ENCODE measurements at places on chromosomes 12 and 14.

- no peak for DNase-seq
Measured at GRCh38 chr12:68633614-68634558, 23.2 kb downstream of the RAP1B start.

DNA sequence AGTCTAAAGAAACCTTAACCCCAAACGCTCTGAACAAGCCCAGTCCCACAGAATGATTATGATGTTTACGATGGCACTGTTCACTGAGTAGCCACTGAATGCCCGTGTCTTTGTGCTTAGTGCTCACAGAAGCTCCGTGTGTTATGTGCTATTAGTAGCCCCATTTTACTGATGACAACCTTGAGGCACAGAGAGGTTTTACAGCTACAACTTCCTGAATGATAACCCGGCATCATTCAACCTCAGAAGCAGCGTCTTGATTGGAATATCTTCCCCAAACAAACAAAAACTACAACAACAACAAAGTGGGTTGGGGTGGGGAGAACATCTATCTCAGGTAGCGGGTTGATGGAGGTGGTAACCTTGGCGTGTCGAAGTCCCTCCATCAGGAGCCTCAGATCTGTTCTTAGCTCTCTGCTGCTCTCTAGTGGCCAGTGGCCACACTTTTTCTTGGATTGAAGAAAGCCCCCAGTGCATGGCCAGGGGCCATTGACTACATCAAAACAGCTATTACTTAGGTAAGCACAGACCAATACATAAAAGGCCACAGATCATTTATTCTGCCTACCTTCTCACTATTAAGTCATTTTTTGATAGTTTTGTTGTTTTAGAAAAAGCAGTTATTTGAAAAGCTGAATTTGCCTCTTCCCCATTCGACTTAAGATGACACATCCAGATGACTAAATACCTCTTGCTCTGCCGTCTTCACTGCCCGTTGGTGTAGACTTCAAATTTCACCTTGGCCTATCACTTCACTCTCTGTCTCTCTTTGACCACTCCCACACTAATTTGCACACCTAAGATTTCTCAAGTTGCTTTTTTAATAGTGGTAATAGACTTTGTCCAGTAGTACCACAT, 376.9 kb downstream of the GALC start:
- no peak for DNase-seq

DNA sequence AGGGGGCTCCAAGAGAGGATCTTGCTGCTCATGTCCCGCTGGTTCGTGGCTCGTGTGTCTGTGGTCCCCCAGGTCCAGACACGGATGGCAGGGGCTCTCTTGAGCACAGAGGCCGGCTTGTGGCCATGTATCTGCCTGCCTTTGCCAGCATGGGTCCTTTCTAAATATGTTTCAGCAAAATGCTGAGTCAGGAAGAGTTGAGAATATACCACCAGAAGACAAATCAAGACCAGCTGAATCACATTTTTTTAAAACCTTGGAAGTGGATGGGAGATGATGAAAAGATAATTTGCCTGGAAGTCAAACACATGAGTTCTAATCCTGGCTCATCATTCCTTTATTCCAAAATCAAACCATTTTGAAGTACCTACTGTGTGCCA, 58.0 kb downstream of the NUAK1 start:
- DNase-seq, result no peak

- DNase-seq, result no peak
Measured at GRCh38 chr12:125132698-125133400, 67.6 kb downstream of the AACS start.

- no peak for DNase-seq
Measured at GRCh38 chr12:15721316-15722115, 67.7 kb downstream of the EPS8 start.

GRCh38 chr14:34175574-34175973, 224.7 kb upstream of the EGLN3 start:
- DNase-seq, result no peak

- no peak for DNase-seq
Measured at GRCh38 chr14:72745991-72746980, 147.6 kb downstream of the DPF3 start.

DNA sequence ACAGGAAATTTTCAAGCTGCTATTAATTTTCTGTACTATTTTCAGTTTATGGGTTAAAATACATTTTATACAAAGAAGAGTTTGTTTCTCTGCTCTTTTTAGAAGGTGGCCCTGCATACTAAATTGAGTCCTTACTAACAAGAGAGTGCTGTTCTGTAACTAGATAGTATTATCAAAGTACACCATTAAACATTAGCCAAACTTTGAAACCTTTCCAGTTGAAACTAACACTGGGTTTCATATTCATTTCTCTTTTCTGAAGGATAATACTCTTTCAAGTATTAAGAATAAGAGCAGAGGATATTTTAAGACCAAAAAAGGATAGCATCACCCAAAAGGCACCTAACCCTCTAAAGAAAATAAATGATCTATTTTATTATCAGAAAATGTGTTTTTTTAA, 47.2 kb downstream of the PEBP1 start:
- DNase-seq, result no peak

DNA sequence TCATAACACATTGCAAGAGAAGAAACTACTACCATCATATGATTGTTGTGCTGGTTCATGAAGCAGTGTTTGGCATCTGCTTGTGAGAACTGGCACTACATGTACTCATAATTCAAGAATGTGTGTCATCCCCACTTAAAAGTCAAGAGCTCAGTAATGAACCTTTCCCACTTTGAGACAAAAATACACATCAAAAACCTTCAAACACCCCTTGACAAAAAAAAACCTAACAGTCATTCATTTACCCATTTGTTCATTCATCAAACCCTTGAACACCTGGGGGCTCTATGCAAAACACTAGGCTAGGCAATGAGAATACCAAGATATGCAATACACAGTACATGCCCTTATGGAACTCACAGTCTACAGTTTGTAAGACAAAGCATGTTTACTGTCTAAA, 40.0 kb downstream of the KIF21A start:
- DNase-seq, result no peak

DNA sequence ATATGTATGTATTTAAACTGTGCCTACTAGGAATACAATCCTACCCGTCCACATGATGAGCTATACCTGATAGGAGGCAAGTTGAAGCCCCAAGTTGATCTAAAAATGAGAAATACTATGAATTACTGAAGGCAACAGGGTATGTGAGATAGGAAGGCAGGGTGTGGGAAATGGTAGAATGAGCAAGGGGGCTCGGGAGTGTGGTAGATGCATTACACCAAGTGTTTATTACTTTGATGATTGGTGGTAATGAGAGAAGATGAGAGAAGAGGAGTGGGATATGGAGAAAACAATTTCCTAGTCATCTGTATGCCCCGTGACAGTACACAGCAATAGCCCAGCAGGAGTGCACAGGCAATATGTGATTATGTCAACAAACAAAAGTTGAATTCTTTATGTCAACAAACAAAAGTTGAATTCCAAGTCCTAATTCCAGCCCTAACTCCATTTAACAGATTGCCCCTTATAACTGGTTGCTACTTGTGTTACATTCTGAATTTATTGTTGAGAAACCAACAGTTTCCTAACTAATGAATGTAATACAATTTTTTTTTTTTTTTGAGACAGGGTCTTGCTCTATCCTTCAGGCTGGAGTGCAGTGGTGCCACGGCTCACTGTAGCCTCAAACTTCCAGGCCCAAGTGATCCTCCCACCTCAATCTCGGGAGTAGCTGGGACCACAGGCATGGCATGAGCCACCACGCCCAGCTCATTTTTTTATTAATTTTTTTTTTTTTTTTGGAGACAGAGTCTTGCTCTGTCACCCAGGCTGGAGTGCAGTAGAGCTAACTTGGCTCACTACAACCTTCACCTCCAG, 2.5 kb downstream of the LPCAT3 start:
- no peak for DNase-seq

DNA sequence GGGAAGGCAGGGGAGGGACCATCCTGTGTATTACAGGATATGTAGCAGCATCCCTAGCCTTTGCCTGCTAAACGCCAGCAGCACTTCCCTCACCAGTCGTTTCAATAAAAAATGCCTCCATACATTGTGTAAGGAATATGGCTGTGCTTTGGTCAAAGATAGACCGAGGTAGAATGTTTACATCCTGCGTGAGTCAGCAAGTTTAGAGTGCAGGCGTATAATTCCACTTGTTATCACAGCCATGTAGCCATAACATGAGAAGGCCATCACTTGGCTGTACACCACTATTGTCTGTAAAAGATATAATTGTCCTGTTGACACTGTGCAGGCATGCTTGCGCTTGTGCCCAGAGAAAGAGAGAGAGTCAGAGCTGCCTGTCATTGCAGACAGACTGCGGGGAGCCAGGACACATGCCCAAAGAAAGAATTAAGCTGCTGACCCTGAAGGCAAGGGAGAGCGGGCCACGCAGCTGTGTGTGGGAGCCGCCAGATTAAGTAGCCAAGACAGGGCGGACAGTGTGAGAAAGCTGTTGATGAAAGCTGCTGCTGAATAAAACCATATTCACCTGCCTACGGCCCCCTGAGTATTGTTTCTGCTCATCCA, 68.4 kb downstream of the CRACR2A start:
- no peak for DNase-seq

DNA sequence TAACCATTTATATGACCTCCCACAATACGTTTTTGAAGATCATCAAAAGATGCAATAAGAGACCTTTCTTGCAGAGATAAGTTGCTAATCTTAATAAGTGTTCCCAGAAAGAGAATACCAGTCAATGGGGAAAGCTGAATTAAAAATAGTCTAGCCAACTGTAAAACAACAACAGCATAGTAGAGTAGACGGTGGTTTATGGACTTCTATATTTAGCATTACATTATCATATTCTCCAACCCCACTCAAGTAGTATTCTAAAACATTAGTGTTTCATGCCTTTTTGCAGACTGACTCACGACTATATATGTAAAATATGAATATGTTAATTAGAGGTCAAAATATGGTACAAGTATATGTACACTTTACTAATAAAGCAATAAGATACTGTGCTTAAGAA, 218.9 kb downstream of the MED13L start:
- DNase-seq, result no peak

DNA sequence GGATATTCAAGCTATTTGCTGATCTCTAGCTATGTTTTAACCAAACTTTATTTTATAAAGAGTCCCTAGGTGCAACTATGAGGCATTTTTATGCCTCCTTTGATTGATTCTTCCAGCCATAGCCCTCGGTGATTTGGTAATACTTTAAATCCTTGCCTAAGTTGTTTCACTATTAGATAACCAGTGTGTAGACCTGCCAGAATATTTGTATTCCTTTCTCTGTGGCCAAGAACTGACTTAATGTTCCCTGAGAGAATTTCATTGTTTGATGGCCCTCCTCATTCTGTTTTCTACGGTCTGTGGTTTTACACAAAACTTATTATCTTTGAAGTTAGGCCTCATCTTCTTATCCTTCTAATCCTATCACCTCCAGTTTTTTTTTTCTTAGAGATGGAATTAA, 109.7 kb upstream of the MDGA2 start:
- no peak for DNase-seq

DNA sequence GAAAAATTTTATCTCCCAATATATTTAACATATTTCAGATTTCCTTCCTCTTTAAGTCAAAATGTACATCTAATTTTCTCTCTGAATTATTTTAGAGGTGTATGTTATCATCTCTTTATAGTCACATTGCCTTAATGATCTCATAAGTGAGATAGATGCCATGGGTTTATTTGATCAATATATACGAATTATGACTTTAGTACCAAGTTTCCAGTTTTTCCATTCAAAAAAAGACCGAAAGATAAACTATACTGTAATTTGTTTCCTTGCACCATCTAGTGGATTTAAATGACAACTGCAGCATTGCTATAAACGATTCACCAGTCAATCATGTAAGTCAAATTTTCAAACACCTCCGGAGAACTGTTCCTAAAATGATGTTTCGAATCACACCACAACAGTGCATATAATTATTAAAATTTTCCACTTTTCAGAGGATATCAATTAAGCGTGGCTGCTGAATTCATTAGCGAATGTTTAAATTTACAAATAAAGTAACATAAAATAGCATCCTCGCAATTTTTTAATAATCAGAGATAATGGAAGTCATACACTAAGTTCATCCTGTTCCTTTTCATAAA, 419 bp upstream of the ATXN7L3B start:
- no peak for DNase-seq

DNA sequence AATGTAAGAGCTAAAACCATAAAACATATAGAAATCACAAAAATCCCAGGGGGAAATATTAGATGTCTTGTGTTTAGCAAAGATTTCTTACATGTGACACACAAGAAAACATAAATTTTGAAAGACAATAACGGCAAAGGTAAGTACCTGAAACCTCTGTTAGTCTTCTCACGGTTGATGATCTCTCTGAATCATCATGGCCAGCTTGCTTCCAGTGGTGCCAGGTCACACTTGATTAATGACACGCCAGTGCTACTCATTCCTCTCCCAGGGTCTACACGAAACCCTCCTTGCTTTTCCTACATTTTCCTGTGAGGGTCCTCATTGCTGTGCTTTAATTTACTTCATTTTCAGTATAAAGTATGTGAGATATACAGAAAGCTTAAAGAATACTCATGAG, 114.4 kb upstream of the PARP11 start:
- DNase-seq, result no peak

GRCh38 chr14:47270715-47271114, 404.7 kb downstream of the MDGA2 start:
- no peak for DNase-seq

- no peak for DNase-seq
Measured at GRCh38 chr12:124754949-124755800, 108.5 kb downstream of the SCARB1 start.
